Stimulated activated CD4-positive, alpha-beta T cell treated with anti-CD3 and anti-CD28 coated beads, Interleukin-15, amount 100 ng/mL, for 48 hours (primary cell): ENCODE measurements at places on chromosomes 13 and 19.
A peak's percentile ranks its signal among the peaks of the same experiment; 100 is the strongest.

DNA sequence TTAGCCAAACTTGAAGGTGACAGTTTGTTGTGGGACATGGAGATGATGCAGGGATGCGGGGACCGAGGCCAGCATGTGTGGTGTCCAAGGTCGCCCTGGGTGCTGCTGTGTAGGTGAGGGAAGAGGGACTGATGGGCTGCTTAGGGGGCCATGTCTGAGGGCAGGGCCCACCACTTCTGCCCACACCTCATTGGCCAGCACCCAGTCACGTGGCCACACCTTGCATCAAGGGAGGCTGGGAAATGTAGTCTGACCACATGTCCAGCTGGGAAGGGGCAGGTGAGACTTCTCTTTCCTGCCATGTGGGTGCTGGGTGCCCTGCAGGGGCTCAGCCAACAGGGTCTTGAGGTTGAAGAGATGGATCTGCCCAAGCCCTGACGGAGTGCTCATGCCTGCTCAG, 88.9 kb downstream of the KDM4B start:
- no peak for DNase-seq

GRCh38 chr13:76822698-76823267, 63.4 kb downstream of the KCTD12 start:
- DNase-seq, result no peak

DNA sequence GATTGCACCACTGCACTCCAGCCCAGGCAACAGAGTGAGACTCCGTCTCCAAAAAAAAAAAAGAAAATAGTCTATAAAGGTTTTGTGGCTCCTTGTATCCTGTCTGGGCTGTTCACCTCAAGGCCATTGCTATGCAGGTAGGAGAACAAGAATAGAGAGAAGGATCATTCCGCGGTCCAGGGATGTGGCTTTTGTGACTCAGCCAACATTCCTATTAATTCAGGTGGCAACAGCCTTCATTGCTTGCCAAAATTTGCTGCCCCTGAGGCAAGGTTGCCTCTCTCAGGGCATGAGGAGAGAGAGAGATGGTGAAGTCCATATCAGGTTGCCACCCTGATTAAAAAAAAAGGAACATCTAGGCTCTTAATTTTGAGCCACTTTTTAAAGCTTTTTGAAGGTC, 8.0 kb downstream of the ZNF551 start:
- no peak for DNase-seq

DNA sequence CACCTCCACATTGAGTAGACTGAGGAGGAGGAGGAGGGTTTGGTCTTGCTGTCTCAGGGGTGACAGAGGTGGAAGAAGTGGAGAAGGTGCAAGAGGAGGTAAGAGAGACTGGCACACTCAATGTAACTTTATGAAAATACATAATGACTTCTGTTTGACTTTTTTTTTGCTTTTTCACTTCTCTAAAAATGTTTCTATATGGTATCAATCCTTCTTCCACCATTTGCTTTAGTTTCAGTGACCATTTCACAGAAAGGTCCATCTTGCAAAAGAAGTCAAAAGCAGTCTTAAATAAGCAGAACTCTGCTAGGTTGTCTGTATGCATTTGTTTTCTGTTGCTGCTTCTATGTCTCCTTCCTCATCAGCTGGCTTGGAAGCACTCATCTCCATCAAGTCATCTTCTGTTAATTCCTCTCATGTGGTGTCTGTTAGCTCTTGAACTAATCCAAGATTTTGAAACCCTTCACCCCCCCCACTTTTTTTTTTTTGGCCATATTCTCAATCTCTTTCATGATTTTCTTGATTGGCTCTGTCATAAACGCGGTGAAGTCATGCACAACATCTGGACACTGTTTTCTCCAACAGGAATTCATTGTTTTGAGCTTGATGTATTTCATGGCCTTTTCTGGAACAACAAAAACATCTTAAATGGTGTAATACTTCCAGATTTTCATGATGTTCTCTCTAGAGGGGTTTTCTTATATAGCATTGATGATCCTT, 80.8 kb downstream of the KL start:
- DNase-seq, result no peak

DNA sequence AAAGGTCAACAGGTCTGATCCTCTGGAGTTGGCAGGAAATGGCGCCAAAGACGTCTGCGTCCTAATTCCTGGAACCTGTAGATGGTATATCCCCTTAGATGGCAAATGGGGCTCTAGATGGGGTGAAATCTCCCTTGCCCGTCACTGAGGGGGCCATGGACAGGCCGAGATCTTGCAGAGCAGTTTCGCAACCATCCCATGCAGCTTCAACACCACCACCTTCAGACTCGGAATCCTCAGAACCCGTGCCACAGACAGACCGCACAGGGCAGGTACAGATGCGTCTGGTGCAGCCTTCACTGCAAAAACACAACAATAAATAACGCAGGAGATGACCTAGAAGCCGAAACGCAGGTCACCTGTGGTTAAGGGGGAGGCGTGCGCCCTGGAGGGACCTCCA, 17.7 kb downstream of the REXO1 start:
- DNase-seq, result no peak

- no peak for DNase-seq
These were observed 99.8 kb downstream of the WDFY2 start for GRCh38 chr13:51684076-51684475.

DNA sequence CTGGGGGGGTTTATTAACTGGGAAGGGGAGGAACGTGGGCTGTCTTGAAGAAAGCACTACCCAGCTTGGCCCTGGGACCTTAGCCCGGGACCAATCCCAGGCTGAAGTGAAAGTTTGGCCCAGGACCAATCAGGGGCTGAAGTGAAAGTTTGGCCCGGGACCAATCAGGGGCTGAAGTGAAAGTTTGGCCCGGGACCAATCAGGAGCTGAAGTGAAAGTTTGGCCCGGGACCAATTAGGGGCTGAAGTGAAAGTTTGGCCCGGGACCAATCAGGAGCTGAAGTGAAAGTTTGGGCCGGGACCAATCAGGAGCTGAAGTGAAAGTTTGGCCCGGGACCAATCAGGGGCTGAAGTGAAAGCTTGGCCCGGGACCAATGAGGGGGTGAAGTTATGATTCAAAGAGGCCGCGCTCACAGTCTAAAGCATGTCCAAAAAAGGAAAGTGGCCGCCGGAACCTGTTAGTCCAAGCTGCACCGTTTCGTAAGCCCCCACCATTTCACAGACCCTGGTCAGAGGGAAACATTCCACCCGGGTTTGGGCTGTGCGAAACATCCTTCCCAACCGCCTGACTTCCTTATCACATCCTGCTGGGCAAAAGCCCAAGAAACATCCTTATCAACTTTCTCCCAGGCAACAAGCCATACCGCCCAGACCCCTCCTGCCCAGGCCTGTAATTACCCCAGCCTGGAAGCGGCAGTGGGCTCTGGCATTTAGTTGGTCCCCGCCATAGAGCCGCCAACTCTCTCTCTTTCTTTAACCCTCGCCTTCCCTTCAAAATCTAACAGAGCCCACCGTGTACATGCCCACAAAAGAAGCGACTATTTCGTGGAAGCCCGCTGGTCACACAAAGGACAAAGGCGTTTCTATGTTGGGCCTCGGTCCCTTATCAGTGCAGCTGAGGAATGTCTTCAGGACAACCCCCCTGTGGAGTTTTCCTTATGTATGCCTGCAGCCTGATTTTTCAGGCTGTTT, 1.1 kb downstream of the ZNF850 start:
- DNase-seq, result peak; percentile 35

DNA sequence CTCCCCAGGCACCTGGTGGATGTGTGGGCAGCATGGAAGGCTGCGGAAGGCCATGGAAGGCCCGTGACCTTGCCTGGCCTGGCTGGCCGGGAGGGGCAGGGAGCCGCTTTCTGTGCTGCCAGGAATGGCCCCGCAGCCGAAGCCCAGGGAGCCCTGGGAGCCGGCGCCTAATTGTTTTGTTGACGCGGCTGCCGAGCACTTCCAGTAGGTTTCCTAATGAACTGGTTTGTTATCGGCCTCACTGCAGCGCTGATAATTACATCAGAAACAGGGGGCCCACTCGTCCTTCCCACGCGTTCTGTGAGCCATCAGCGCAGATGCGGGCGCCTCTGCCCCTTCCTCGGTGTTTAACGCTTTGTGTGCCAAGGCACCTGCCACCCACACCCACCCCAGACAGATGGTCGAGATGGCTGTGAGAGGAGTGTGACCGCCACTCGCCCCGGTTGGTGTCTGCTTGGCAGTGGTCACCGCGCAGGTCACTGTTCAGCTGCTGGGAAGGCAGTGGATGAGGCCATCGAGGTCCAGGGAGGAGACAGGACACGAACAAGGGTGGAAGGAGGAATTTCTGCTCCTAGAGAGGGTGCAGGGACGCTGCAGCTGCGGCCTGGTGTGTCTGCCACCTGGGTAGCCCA, 124.5 kb downstream of the KDM4B start:
- DNase-seq, result no peak

GRCh38 chr13:97386801-97387484, 47.0 kb upstream of the RAP2A start:
- no peak for DNase-seq

DNA sequence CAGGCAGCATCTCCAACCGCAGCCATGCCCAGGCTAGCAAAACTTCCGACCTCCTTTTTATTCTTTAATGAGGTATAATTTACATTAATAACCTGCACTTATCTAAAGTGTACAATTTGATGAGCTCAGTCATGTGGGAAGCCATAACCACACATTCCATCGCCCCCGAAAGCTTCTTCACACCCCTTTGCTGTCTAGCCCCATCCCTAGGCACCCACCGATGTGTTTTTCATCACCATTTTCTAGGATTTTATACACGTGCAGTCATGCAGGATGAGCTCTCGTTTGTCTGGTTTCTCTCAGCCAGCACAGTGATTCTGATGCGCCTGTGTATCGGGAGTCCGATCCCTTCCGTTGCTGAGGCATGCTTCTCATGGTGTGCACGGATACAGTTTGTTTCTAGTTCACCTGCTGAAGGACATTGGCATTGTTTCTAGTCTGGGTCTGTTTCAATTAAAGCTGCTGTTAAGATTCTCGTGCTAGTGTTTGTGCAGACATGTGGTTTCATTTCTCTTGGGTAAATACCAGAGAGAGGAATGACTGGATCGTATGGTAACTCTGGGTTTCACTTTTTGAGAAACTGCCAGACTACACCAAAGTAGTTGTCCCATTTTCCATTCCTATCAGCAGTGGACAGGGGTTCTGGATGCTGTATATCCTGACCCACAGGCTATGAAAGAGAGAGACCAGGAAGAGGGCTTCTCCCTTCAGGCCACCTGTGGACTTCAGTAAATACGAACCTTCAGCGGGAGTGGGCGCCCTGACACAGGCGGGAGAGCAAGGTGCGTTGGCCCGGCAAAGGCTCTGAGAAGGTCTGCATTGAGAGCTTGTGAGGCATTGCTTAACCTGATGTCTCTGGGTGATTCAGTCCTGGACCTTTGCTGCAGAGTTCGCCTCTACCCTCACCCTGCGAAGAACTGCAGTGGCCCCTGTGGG, 4.9 kb downstream of the AP1M1 start:
- no peak for DNase-seq

DNA sequence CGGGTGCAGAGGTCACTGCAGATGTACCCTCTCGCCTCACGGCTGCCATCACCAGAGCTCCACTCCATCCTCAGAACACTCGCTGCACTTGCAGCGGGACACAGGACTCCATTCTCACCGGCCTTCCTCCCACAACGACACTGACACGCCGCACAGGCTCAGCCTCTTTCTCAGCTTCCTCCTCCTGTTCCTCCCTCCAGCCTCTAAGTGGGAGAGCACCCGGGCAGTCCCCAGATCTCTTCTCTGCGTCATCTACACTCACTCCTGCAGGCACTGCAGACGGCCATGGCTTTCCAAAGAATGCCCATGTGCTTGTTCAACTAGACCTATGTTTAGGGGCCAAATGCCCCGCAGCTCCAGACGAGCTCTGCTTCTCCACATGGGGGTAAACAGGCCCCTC, 14.3 kb upstream of the FKRP start:
- no peak for DNase-seq

- no peak for DNase-seq
These were observed 28.6 kb downstream of the ALOX5AP start for GRCh38 chr13:30763786-30764413.
